Fibroblast of skin of right quadriceps (primary cell): ENCODE measurements at places on chromosomes 2 and 18.

- DNase-seq = no peak
Observed at GRCh38 chr2:231660860-231661259, 47.5 kb upstream of the PTMA start.

- peak; percentile 81 for DNase-seq
Observed at GRCh38 chr18:28114472-28114871, 62.5 kb downstream of the CDH2 start.

- no peak for DNase-seq
Observed at GRCh38 chr2:11872948-11873269, 126.5 kb downstream of the LPIN1 start.

- DNase-seq = peak; percentile 91
Observed at GRCh38 chr2:101790857-101791256, 93.3 kb downstream of the MAP4K4 start.

GRCh38 chr2:128486640-128487375, 168.1 kb upstream of the HS6ST1 start:
- DNase-seq = no peak

- no peak for DNase-seq
Observed at GRCh38 chr18:28075501-28075900, 101.4 kb downstream of the CDH2 start.

GRCh38 chr2:41940745-41941063, 107.1 kb upstream of the PKDCC start:
- DNase-seq = peak; percentile 53
